Central memory CD4-positive, alpha-beta T cell (primary cell): ENCODE measurements at places on chromosomes 5 and 9.
A peak's percentile ranks its signal among the peaks of the same experiment; 100 is the strongest.

GRCh38 chr9:35452481-35452880, 37.4 kb upstream of the RUSC2 start:
- DNase-seq = no peak

GRCh38 chr5:150746-151145, 40.5 kb upstream of the LRRC14B start:
- no peak for DNase-seq

GRCh38 chr5:53087621-53088121, 21.9 kb downstream of the MOCS2 start:
- DNase-seq = no peak

GRCh38 chr9:133726401-133727276, 11.5 kb downstream of the SARDH start:
- DNase-seq = peak; percentile 48

DNA sequence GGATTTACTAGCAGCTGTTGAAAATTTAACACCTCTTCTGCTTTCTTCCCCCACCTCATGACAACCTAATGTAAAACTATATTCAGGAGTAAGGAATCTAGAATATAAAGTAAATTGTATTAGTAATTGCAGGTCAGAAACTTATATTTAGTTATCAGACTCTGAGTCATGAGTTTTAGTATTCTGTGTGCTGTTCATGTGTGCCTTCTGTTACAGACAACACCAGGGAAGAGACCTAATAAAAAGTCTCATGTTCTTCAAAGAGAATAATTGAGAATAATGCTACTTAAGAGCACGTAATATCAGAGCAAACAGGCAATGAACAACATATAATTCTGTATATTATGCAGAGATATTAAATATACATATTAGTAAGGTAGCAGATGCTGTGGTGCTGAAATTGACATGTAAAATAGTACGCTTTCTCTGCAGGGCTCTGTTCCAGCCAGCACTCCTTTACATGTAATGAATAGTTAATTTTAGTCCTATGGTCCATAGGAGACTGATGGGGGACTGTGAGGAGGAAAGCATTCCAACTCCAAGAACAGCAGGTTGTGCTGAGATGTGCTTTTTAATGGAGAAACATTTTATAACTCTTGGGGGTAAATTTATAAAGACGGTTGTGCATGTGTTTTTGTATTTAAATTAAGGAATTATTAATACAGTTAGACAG, 106.4 kb downstream of the ZSWIM6 start:
- no peak for DNase-seq

DNA sequence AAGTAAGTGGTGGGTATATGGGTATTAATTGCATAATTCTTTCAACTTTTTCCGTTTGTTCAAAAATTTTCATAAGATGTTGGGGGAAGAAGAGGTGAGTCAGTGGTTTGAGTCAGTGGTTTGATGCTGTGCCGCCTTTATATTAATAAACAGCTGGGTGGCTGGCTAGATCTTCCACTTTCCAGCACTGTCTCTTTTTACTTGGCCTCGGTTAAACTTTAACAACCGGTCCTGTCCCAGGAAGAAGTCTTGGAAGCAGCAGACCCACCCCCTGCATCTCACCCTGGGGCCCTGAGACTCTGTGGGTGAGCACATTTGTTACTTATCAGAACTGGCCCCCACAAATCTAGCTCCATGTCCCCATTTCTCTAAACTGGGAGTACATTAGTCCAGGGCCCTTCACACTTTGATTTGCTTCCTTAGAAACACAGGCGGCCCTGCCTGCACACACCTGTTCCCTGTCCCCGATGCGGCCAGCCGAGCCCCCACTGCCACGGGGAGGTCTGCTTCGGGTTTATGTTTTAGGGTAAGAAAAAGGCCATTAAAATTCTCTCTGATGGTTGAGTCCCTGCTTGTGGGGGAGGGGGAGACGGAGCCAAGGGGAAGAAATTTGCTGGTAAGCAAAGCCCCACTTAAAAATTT, 90.7 kb downstream of the PTCH1 start:
- no peak for DNase-seq

DNA sequence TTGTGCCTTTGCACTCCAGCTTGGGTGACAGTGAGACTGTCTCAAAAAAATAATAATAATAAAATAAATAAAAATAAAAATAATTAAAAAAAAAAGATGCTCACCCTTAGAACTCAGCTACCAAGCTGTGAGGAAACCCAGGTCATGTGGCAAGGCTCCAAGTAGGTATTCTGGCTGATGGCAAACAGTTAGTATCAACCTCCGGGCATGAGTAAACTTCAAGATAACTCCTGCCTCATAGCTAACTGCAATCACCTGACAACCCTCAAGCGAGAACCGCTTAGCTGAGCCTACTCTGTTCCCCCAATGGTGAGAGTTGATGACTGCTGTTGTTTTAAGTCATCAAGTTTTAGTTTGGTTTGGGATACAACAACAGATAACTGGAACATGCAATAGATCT, 6.1 kb upstream of the SLC44A1 start:
- no peak for DNase-seq
